ENCODE measurements at places on chromosomes 1 and 21. TPM values are rescaled to one million over a fixed set of nuclear protein-coding genes. Genes with fewer than 3 reads are reported as not detected.

GBP7 gene
- not detected for total RNA-seq

CELA3B gene
- total RNA-seq: not detected

WNT4 gene
- 10.2 TPM for total RNA-seq

KRTAP12-2 gene
- total RNA-seq: not detected

ACTA1 gene
- total RNA-seq: 980 TPM

All from metanephros (tissue), 2 donors.